ENCODE measurements at places on chromosomes 13 and 19. TPM values are rescaled to one million over a fixed set of nuclear protein-coding genes. Genes with fewer than 3 reads are reported as not detected.

The ALDH16A1 gene
- total RNA-seq: 43.6 TPM

The ZNF567 gene
- total RNA-seq: 5.4 TPM

The HS6ST3 gene
- total RNA-seq: not detected

The ZNF154 gene
- 1.1 TPM for total RNA-seq

The ZNF730 gene
- not detected for total RNA-seq

Data from GM12878 (cell line).